ENCODE measurements at places on chromosomes 1 and 21. TPM values are rescaled to one million over a fixed set of nuclear protein-coding genes. Genes with fewer than 3 reads are reported as not detected.

KCNJ9 gene
- total RNA-seq: not detected

ZC3H11A gene
- 109 TPM for total RNA-seq

IGSF9 gene
- 5.8 TPM for total RNA-seq

DNA sequence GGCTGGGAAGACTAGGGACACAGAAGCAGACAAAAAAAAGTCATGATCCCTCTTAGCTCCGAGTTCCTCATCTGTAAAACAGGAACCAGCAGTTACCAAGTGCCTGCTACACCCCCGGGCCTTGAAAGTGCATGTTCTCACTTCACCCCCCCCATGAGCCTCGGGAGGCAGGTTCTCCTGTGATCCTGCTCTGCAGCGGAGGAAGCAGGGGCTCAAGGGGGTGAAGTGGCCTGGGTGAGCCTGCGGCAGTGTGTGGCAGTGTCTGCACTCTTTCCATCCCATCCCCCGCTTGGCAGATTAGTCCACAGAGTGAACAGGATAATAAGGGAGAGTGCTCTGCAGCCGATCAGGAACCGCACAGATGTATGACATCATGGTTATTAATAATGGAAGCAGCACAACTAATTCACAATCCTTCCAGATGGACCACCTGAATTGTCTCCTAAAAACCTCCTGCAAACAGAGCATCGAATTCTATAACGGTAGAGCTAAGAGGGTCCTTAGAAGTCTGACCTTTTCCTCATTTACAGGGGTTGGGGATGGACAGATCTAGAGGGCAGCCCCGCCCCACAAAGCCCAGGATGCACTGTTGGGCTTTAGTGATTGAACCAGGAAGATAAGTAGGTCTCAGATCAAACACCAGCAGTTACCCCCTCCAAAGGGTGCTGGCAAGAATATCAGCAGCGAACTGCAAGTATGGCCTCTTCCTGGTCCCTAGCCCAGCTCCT lies 174.1 kb upstream of the EDN2 start:
- no peaks in the 10 kb centered on the region for H3K27me3 ChIP-seq
- DNase-seq: no peak
- H3K36me3 ChIP-seq: no peaks in the 10 kb centered on the region
- peaks cover 9% of the 10 kb centered on the region for H3K4me1 ChIP-seq
- H3K27ac ChIP-seq: no peak overlapping the region

DNA sequence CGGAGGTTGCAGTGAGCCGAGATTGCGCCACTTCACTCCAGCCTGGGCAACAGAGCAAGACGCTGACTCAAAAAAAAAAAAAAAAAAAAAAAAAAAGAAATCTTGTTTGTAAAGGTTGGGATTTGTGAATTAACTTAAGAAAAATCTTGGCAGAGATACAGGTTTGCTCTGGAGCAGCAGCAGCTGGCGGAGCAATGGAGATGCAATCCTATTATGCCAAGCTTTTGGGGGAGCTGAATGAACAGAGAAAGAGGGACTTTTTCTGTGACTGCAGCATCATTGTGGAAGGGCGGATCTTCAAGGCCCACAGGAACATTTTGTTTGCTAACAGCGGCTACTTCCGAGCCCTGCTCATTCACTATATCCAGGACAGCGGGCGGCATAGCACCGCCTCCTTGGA lies 5.6 kb downstream of the ZBTB8B start:
- H3K4me1 ChIP-seq: no peaks in the 10 kb centered on the region
- DNase-seq: no peak
- H3K4me3 ChIP-seq: no peak overlapping the region

GRCh38 chr1:64969305-64970046 lies 3.1 kb upstream of the JAK1 start:
- no peaks in the 10 kb centered on the region for H3K36me3 ChIP-seq
- H3K27ac ChIP-seq: no peak overlapping the region
- no peak overlapping the region for H3K4me3 ChIP-seq
- H3K4me1 ChIP-seq: no peaks in the 10 kb centered on the region
- no peak for DNase-seq

DNA sequence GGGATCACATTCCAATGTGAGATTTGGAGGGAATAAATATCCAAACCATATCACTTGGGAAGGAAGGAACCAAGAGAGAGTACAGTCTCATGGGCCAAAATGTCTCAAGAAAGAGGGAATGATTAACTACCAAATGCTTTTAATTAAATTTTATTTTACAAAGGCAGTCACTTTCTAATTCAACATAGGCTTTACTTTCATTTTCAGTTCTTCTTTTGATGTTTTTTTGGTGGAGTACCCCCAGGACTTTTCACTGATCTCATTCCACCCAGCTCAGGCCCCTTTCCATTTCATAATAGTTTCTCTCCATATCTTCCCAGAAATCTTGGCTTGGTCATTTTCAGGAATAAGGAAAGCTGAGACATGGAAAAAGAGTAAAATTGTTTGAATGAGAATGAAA lies 5.1 kb upstream of the SLAMF7 start:
- DNase-seq: no peak
- no peaks in the 10 kb centered on the region for H3K36me3 ChIP-seq
- no peaks in the 10 kb centered on the region for H3K4me1 ChIP-seq
- H3K4me3 ChIP-seq: no peak overlapping the region
- H3K27me3 ChIP-seq: no peaks in the 10 kb centered on the region

DNA sequence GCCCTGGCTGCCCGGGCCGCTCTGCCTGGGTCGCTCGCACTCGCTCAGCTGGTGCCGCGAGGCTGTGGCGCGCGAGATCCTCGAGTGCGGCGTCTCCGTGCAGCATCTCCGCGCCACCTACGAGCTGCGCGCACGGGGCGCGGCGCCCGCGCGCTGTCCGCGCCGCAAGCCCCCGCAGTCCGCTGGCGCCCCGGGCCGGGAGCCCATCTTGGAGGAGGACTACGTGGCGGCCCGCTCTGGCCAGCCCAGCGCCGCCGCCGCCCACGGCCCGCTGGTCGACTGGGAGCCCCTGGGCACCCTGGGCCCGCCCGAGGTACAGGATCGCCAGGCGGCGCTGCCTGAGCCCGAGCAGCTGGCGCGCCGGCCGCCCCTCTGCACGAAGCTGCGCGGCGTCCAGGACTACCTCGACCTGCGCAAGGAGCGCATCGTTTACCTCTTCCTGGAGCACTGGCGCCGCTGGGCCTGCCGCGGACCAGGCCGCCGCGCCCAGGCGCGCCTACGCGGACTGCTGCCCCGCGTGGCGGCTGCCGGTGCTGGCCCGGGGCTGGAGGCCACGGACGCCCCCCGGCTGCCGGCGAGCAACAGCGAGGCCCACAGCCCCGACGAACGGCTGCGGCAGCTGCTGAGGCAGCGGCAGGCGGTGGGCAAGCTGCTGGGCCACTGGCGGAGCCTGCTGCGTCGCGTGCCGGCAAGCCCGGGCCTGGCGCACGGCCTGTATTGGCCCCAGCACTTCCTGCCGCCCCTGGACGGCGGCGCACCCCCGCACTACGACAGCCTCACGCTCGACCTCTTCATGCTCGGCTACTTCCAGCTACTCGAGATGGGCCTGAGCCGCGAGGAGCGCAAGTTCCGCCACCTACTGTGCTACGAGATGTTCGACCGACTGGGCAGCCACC lies 10.9 kb downstream of the TNFRSF25 start:
- no peaks in the 10 kb centered on the region for H3K27me3 ChIP-seq
- no peak for DNase-seq
- no peak overlapping the region for H3K27ac ChIP-seq
- H3K4me3 ChIP-seq: no peak overlapping the region
- H3K4me1 ChIP-seq: peaks cover 11% of the 10 kb centered on the region

DNA sequence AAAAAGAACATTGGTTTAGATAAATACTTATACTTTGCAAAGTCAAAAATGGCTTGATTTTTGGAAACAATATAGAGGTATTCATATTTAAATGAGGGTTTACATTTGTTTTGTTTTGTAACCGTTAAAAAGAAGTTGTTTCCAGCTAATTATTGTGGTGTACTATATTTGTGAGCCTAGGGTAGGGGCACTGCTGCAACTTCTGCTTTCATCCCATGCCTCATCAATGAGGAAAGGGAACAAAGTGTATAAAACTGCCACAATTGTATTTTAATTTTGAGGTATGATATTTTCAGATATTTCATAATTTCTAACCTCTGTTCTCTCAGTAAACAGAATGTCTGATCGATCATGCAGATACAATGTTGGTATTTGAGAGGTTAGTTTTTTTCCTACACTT lies 65.3 kb upstream of the SAMD13 start:
- no peak overlapping the region for H3K4me3 ChIP-seq
- no peaks in the 10 kb centered on the region for H3K4me1 ChIP-seq
- DNase-seq: no peak
- no peak overlapping the region for H3K27ac ChIP-seq
- H3K36me3 ChIP-seq: peaks cover 17% of the 10 kb centered on the region

GRCh38 chr1:245987219-245987545 lies 519.9 kb downstream of the SMYD3 start:
- H3K27ac ChIP-seq: no peak overlapping the region
- H3K4me1 ChIP-seq: peaks cover 6% of the 10 kb centered on the region
- H3K4me3 ChIP-seq: no peak overlapping the region
- H3K27me3 ChIP-seq: no peaks in the 10 kb centered on the region
- H3K36me3 ChIP-seq: no peaks in the 10 kb centered on the region

- H3K27ac ChIP-seq: no peak overlapping the region
- no peaks in the 10 kb centered on the region for H3K36me3 ChIP-seq
- no peak overlapping the region for H3K4me3 ChIP-seq
- H3K27me3 ChIP-seq: no peaks in the 10 kb centered on the region
These were observed 6.9 kb downstream of the DNAJC6 start for GRCh38 chr1:65316233-65316632.

DNA sequence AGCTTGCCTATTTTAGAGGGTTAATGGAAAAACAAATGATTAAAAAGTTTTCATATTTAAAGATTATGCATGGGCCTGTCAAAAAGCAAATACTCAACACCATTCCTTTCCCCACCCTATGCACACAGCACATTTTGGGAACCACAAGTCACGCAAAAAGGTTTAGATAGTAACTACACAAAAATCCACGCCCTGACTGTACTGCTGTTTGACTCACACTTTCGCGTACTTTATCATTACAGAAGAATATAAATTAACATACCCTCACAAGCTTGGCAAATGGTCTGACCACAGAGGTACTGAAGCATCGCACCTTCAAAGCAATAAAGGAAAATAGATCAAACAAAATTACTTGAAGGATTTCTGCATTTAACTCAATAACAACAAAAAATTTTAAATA lies 1.4 kb downstream of the ATP5PO start:
- no peaks in the 10 kb centered on the region for H3K4me1 ChIP-seq
- no peaks in the 10 kb centered on the region for H3K27me3 ChIP-seq
- DNase-seq: no peak
- peak overlapping the region; percentile 74 for H3K4me3 ChIP-seq
- H3K36me3 ChIP-seq: peaks cover 43% of the 10 kb centered on the region
- no peak overlapping the region for H3K27ac ChIP-seq

DNA sequence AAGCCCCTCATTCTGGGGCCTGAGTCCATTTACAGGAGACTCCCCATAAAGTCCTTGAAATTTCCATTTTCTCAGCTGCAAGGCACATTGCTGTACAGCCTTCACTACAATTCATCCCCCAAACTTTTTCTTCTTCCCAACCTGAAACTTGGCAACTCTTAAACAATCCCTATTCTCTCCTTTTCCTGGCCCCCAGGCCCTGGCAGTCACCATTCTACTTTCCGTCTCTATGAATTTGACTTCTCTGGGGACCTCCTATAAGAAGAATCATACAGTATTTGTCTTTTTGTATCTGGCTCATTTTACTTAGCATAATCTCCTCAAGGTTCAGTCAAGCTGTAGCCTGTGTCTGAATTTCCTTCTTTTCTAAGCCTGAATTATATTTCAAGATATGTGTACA lies 332.9 kb downstream of the PCP4 start:
- no peaks in the 10 kb centered on the region for H3K36me3 ChIP-seq
- H3K27me3 ChIP-seq: no peaks in the 10 kb centered on the region
- no peak overlapping the region for H3K27ac ChIP-seq
- no peak overlapping the region for H3K4me3 ChIP-seq
- no peaks in the 10 kb centered on the region for H3K4me1 ChIP-seq
- no peak for DNase-seq

DNA sequence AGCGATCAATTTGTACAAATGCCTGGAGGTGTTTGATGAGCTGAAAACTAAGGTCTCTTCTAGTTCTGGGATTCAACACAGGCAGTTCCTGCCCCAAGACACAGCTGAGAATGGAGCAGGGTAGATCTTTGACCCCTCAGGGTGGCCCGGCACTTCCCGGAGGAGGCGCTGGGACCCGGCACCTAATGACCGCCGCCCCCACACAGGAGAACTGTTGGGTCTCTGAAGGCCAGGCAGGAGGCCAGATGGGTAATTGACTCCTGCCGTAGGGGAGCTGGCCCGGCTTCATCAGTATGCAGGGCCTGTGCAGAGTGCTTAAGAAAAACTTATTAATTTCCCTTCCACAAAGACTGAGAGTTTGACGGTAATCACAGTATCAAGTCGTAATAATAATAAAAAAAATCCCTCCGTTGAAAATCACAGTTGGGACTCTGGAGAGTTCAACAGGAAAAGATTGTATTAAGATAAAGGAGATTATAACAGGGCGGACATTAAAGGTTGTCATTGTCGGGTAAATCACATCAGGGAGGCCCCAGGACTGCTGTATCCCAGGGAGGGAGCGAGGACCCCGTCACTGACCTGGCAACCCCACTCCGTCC lies 51.7 kb downstream of the UBIAD1 start:
- no peak overlapping the region for H3K4me3 ChIP-seq
- no peak for DNase-seq
- no peaks in the 10 kb centered on the region for H3K27me3 ChIP-seq
- H3K36me3 ChIP-seq: no peaks in the 10 kb centered on the region
- H3K4me1 ChIP-seq: no peaks in the 10 kb centered on the region

DNA sequence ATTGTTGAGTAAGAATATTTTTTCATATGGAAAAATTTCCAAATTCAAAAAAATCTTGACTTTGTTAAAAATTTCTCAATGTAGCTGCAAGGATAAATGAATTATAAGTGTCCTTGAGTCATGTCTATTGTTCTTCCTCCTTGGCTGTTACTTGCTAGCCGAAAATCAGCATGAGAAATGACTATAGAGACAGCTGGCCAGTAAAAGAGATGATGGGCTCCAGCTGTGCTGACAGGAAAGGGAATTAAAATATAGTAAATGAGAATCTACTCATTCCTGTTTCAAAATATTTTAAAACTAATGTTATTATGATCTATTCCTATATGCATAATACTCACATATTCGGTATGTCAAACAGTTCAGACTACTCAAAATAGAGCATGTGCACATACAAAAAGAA lies 1292.6 kb downstream of the BRINP3 start:
- no peaks in the 10 kb centered on the region for H3K27me3 ChIP-seq
- no peak overlapping the region for H3K27ac ChIP-seq
- H3K36me3 ChIP-seq: no peaks in the 10 kb centered on the region
- no peaks in the 10 kb centered on the region for H3K4me1 ChIP-seq

DNA sequence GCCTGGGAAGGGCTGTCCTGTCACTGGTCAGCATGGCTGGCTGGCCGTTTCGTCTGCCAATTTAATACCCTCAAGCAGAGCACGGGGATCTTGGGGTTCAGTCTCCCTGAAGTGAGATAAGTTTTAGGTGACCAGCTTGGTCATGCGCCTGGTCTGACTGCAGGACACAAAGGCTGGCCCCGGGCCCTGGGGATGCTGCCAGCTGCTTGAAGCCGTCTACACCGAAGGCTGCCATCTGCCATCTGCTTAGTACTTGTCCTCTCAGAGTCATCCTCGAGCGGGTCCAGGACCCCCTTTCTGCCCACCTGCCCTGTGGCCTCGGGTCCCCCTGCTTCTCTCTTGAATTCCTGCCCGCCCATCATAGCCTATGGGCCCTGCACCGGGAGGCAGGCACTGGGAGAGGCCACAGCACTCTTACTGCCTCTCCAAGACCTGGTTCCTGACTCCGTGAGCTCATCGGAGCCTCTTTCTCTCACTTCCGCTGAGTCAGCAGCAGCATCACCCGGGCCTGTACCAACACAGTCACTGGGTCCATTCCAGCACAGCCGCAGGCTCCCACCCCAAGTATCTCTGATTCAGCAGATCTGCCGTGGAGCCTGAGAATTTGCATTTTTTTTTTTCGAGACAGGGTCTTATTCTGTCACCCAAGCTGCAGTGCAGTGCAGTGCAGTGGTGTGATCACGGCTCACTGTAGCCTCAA lies 7.0 kb downstream of the FBLIM1 start:
- no peak overlapping the region for H3K27ac ChIP-seq
- H3K4me1 ChIP-seq: peaks cover 4% of the 10 kb centered on the region
- DNase-seq: no peak
- H3K27me3 ChIP-seq: no peaks in the 10 kb centered on the region

Measured in Peyer's patch (tissue), 4 donors.